ENCODE measurements at places on chromosomes 13 and 19.

DNA sequence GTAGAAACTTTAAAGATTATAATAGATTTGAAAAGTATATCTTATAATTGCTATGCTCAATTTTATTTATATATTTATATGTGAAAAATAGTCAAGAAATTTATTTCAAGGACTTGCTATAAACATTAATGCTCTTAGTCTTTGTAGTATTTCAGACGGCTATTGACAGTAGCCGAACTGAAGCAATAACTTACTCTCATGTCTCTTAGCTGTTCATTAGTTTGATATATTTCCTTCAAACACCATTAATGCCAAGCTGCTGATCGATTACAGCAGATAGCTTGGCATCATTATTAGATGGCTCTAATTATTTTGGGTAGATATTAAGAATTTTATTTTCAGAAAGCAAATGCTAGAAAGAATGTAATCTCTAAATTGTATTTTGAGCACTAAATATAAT is 1151.5 kb upstream of the SPRY2 start:
- DNase-seq = no peak

DNA sequence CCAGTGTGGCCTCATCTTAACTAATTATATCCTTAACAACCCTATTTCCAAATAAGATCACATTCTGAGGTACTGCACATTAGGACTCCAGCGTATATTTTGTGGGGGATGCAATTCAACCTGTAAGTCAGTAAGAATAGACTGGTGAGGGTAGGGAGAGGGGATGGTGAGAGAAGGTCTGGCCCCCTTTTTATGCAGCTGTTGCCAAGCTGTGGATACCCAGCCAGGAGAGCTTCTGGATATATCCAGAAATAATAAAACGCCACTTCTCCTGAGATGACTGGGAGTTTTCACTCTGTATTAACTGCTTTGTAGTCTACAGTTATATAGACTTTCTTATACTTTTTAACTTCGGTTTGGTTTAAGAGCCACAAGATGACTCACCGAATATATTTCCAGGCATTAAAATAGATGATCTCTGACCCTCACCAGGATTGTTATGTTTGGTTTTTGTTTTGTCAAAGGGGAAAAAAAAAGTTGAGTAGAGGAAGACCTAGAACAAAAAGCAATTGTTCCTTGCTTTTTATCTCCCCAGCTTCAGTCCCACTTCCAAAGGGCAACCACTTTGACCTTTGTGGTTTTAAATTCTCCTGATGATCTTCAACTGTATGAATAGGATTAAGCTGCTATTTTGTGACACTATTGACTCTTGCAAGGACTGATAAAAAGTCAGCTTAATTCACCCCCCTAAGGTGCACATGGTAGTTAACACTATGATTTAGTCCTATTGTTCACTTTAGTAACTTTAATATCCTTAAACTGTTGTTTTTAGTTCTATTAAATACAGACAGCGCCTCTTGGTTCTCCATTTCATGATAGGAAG is 3.1 kb upstream of the NEK3 start:
- no peak for DNase-seq

GRCh38 chr19:3606690-3607289 is at the start of gene TBXA2R:
Gene TBXA2R (minus strand): TSS chr19:3606875. CDS start chr19:3600634, 6,241 bp downstream.
- DNase-seq = peak; percentile 63

- DNase-seq = no peak
Observed at GRCh38 chr19:4754248-4754647, 30.6 kb upstream of the DPP9 start.
